Right renal cortex interstitium (tissue), 3 donors: ENCODE measurements at places on chromosomes 3 and 15.

- DNase-seq, result no peak
These were observed 226.5 kb upstream of the GPR149 start for GRCh38 chr3:154656486-154656885.

DNA sequence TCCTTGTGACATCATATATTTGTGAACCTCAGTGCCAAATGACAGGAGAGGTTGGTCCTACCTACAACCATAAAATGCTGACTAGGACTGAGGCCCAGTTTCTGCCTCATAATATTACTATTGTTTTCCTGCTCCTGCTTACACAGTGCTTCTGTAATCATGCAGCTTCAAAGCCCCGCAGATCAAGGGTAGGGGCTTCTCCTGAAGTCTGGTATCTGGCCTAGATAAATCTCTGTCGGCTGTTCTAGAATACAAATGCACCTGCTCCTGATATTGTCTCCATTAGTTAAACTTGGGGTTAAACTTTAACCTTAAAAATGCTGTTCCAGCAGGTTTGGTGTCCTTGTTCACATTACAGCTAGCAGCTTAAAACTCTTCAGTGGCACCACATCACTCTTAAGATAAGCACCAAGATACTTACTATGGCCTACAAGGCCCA is 552.4 kb downstream of the TUSC7 start:
- no peak for DNase-seq

- no peak for DNase-seq
These were observed 63.8 kb downstream of the SLCO2A1 start for GRCh38 chr3:133965906-133966305.

DNA sequence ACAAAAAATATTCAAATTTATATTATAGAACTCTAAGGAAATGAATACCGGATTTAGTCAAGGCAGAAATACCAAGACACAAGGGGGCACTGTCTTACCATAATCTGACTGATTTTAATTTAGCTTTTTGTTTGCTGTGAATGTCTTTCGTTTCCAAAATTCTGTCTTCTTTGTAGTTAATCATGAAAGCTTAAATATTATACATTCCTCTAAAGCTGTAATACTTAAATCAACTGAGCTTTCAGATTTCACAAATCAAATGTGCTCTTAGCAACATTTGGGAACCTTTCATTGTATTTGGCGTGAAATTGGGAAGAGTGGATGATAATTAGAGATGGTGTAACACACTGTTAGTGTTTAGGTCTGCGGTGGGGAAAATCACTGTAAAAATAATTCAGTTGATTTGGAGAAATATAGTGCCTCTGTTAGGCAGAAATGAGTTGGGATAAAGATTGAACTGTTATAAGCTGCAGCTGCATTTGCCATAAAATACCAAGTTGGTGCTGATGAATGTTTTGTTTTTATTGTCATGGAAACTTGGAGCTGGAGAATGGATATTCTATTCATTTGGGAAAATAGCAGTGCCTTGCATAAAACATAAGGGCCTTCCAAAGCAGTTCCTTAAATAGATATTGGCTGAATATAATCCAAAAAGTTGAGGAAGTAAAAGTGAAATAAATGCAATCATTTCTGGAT is 228.2 kb downstream of the TCF12 start:
- peak; percentile 74 for DNase-seq

DNA sequence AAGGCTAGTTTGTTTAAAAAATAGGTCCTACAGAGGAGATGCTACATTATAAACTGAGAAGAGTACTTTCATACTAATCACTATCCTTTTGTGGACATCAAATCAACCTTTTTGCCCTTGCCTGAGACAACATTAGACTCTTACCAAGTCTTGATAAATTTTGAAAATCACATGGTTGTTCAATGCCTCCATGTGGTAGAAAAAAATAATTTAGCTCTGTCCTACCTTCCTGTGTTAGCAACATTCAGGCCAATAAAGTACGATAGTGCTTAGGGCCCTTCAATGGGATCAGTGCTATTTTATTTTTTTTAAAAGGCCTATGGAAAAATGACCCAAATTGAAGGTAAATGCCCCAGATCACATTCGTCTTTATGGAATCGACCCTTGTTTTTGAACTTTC is 5.0 kb upstream of the UBE2E1 start:
- no peak for DNase-seq

DNA sequence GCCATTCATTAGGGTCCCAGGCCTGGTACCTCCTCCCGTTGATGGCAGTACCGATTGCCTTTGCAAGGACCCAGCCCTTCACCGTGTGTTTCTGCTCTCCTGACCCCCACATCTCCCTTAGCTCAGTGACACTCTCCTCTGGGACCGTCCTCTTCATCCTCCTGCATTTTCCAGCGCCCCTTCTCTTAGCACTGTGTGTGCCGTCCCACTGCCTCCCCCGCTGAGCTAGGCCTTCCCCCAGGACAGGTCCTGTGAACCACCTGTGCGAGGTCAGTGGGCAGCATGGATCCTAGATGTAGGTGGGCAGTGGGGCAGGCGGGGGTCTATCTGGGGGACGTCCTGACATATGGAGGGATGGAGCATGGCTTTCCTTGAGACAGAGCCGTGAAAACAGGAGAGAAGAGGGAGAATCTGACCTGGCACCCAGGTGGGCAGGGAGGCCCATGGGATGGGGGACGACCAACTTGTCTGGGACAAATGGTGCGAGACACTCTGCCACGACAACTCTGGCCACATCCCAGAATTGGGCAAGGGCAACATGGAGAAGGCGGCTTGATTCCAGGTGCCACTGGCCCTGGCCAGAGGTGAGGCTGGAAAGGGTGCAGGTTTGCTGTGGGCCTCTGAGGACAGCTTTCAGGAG is 87.7 kb upstream of the ALDH1L1 start:
- DNase-seq, result no peak

DNA sequence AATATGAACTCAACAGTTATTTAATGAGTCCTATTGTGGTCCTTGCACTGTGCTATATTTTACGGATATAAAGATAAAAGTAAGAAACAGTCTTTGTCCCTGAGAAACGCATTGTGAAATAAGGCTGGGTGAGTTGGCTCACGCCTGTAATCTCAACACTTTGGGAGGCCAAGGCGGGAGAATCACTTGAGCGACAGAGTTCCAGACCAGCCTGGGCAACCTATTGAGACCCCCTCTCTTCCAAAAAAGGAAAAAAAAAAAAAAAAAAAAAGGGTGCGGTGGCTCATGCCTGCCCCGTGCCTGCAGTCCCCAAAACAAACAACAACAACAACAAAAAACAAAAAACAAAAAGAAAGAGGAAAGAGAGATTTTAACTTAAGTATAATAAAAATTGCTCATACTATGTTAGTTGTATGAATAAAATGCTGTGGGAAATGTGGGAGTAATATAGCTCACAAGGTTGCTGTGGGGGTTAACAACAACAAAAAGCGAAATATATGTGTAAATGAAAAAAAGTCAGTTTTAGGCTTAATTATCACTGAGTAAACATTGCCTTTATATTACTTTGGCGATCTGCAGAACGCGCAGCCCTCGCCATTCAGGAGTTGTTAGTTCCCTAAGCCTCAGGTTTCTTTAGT is 461 bp upstream of the FNDC3B start:
- DNase-seq, result no peak

DNA sequence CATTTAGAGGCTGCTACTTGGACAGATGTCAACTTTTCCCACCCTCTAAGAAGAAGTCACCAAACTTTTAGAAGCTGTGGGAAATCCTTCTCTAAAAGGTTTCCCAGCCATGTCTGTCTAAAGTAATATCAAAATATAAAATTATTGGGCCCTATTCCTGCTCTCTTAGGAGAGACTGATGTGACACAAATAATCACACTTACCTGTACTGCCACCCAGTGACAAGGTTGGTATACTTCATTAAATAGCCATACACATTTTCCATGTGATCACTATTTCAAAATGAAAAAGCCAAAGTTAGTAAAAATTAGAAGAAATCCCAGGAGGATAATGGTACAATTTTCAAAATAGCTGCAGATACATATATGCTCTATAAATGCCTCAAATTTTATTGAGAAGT is 12.6 kb downstream of the OSBPL11 start:
- no peak for DNase-seq

DNA sequence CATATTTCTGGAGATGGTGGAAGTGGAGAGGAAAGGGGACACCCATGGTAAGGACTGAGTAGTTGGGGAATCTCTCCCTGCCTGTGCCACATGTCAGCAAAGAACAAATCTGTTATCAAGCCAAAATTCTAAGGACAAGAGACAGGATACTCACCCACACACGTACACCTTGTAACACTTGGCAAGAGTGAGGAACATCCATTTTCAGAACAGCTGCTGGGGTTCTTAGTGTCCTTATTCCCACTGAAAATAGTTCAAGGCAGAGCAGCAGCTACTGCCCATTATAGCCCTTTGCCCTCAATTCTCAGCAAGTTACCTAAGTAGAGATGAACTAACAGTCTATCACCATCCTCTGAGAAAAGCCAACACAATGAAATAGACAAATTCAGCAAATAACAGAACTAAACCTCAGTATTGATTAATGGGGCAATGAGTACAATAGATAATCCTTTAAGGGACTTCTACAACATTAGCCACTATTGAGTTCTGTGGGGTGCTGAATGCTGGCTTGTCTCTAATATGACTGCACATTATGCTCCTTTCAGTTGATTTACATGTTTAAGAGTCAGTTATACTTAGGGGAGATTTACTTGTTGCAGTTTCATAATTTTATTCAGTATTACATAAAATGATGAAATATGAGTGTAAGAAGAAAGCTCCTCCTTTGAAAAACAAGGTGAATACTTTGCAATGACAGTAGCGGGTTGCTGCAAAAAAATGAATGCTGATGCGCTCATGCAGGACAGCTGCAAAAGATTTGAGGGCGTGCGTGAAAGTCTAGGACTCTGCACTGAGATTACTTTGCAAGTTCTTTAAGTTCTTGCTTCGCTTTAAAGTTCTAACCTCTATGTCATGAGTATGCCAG is 22.4 kb downstream of the SENP5 start:
- no peak for DNase-seq

DNA sequence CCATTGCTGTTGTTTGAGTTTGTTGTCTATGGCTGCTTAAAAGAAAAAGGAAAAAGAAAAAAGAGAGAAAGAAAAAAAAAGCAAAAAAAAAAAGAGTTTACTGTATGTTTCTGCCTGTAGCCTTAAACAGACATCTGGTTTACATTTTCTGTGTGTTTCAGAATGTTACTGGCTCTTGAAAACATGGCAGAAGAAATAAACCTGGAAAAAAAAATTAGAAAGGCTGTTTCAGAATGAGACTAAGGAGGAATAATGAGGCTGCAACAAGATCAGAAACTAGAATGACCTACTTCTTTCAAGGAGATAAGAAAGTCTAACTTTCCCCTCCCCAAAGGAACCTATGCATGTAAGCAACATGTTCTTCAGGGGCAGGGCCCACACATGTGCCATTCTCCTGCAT is 292.1 kb downstream of the DIPK2A start:
- no peak for DNase-seq

DNA sequence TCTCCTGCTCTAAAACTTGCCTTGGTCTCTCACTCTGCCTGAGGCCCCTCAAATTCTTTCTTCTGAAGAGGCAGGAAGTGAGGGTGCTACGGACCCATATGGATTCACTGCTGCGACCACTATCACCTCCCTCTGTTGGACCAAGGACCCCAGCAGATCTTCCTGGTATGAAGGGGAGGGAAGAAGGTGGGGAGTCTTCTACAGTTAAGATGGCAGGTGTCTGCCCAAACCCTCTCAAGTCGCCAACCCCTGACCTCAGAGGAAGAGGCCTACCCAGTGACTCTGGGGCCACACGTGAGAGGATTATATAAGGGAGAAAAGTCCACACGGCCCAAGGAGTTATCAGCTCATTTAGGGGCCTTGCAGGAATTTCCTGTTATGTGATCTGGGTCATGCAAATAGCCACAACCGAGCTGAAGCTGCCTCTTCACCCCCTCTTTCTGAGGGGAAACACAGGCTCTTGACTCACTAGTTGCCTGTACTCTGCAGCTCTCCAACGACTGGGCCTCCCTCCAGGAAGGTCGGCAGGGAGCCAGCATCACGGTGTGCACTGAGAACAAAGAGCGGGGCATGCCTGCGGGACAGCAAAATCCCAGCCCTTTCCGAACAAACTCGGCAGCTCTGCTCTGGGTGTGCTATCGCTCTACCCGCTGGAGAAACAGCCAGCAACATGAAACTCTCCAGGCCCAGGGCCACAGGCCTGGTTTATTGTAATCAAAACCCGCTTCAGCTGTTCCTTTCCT is 116.0 kb downstream of the XXYLT1 start:
- no peak for DNase-seq

DNA sequence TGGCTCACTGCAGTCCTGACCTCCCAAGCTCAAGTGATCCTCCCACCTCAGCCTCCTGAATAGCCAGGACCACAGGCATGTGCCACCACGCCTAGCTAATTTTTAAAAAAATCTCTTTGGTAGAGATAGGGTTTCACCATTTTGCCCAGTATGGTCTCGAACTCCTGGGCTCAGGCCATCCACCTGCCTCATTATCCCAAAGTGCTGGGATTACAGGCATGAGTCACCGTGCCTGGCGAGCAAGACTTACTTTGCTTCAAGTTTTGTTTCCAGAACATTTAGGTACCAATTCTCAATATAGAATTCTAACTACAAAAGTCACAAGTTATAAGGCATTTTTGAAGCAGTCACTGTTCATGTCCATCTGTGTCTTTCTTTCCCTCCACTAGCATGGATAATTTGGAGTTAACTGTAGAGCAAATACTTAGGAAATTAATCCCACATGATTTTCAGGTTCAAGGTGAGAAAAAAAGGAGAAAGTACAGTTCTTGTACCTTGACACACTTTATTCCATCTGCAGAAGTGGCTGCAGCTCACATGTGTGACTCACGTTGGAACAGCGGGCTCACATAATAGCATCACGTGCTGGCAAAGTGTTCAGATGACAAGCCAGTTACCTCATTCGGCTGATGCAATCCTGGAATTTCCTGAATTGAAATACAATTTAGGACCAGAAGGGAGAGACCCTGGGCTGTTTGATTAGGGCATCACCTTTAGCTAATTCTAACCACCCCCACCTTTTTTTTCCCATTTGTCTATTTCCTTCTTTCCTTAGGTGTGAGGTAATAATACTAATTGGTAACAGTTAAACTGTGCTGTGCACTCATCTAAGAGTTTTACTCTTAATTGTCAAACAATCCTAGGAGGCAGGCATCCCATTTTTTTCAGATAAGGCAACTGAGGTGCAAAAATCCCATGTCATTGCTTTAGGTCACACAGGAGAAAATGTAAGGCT is 46.9 kb upstream of the NEDD4 start:
- no peak for DNase-seq

DNA sequence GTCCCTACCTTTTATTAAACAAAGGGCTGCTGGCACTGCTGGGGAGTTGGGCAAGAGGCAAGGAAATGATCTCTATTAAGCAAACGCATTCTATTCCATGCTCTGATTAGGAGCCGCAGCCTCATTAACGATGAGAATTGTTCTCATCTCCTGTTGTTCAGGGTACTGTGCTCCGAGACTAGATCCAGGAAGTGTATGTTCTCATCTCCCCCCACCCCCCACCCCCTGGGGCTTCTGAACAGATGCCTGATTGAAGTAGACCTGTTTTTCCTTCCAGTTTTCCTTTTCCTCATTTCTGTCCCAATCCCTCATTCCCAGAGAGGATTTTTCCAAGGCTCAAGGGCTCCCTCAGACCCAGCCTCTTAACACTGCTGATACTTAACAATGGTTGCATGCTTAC is 81.6 kb upstream of the FEZF2 start:
- no peak for DNase-seq
